ENCODE measurements at places on chromosomes 1 and 21. TPM values are rescaled to one million over a fixed set of nuclear protein-coding genes. Genes with fewer than 3 reads are reported as not detected.

DNA sequence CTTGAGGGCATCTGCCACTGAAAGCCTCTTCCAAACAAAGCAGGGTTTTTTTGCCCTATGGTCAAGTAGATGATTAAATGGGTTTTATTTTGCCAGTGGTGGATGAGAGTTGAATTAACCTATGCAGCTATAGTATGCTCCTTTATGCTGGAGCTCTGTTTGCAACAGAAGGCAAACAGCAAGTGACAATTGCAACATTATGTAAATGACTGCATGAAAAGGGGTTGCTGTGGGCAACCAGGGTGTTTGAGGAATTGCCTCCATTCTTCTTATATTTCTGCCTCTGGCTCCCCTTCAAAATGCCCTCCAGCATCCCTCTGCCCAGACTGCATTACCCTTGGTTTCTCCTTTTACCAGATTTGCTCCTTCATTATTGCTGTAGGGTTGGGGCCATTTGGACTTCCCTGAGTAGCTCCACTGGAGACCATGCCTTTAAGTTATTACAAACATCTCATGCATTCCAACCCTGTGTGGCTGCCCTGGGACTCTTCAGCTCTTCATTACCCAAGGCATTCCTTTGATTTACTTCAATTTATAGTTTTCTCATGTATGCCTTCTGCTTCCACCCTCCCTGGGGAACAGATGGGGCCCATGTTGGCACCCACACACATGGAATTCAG lies 398.4 kb downstream of the PRDM2 start:
- DNase-seq = no peak

GRCh38 chr21:34510148-34511142 lies 1.6 kb downstream of the KCNE1 start:
- no peak for DNase-seq

DNA sequence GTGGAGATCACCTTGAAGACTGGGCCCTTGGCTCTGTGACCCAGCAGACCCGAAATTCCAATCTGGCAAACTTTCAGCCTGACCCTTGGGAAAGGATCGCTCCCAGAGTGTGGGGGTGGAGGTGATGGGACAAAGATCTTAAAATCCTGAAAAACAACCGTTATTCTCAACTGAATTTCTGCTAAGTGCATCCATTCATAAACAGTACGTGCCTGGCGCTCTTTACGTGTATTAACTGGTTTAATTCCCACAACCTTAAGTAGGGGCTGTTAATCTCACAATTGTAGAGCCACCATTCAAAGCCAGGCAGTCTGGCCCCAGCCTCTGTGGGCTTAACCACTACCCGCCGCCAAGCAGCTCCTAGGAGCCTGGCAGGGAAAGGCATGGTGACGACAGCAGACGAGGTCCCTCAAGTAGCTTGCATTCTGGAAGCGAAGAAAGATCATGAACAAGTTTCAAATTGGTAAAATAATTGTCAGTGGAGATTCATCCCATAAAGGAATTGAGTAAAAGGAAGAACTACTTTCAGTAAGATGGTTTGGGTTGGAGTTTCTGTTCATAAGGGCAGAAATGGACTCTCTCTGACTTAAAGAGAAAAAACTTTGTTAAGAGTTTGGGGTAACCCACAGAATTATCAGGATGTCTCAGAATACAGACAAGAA lies 11.4 kb upstream of the RGS16 start:
- no peak for DNase-seq

GRCh38 chr1:222443566-222443965 lies 104.3 kb downstream of the HHIPL2 start:
- DNase-seq = no peak

DNA sequence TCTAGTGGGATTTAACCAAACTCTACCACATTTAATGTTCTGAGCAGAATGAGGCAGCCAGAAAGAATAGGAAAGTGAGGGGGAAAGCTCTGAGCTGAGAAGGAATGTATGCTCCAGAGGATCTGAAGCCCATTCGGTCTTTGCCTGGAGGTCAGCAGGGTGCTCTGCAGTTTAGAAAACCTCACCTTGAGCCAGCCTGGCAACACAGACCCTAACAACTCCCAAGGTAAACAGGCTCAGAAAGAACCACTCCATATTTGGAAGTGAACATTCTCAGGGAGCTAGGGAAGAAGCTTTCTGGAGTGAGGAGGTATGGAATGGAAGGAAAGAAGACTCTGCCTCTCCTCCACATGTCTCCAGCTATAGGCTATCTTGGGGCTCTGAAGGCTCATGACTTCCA lies 398.8 kb downstream of the SEC16B start:
- DNase-seq = no peak

DNA sequence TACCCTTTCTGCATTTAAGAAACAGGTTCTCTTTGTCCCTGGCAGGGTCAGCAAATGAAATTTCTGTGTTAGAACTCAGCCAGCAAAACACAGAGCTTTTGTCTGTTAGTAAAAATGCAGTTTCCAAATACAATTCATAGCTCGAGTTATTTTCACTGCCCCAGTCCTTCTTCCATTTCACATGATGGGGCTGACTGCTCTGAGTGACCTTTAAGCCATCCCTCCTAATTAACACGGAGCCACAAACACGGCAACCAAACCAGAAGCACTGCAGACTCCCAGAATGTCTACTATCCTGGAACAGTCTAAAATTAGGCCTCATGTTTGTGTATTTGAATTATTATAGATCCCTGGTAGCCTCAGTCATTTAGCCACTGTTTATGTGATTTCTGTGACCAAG lies 99.1 kb upstream of the RGS4 start:
- no peak for DNase-seq

GRCh38 chr1:168293356-168293755 lies 12.7 kb downstream of the TBX19 start:
- DNase-seq = no peak

DNA sequence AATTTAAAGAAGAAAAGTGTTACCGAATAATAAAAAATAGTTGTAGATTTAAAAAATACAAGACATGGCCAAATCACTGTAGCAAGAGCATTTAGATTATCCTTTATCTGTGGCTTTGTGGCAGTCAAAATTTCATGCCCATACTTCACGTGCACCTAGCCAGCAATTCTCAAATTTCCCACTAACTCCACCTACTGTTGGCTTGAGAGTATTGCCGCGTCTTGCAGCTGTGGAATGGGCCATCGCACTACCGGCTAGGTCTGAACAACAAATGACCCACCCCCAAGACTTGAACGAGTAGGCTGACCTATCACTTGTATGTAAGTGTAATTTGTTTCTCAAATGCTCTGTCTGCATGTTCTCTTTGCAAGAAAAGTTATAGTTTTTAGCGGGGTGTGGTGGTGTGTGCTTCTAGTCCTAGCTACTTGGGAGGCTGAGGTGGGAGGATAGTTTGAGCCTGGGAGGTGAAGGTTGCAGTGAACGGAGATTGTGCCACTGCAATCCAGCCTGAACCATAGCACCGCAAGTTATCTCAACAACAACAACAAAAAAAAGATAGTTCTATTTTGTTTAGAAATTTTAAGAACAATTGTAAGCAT lies 4.1 kb downstream of the KRTAP13-4 start:
- no peak for DNase-seq

DNA sequence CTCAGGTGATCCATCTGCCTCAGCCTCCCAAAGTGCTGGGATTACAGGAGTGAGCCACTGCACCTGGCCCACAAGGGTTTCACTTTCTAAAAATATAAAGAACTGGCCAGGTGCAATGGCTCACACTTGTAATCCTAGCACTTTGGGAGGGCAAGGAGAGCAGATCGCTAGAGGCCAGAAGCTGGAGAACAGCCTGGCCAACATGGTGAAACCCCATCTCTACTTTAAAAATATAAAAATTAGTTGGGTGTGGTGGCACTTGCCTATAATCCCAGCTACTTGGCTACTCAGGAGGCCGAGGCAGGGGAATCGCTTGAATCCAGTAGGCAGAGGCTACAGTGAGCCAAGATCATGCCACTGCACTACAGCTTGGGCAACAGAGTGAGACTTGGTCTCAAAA lies 25.7 kb downstream of the MRPL39 start:
- no peak for DNase-seq

DNA sequence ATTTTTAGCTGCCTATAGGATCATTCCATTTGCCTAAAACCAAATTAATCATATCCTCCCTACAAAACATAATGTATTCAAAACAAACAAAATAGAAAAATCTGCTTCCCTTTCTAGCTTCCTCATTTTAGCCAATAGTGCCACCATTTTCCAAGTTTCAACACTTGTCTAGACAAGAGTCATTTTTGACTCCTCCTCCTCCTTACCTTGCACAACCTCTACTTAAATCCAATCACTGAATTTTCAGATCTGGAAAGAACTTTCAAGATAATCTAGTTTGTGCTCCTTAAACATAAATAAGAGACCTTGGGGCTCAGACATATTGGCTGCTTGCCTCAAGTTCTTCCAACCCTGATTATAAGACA lies 7.4 kb downstream of the STX6 start:
- DNase-seq = no peak

The RAP1GAP gene
- polyA plus RNA-seq = 20.2 TPM

The SLFNL1 gene
- polyA plus RNA-seq = 1.1 TPM

All from left kidney (tissue), 8 donors.